ENCODE measurements at places on chromosomes 4 and X.

DNA sequence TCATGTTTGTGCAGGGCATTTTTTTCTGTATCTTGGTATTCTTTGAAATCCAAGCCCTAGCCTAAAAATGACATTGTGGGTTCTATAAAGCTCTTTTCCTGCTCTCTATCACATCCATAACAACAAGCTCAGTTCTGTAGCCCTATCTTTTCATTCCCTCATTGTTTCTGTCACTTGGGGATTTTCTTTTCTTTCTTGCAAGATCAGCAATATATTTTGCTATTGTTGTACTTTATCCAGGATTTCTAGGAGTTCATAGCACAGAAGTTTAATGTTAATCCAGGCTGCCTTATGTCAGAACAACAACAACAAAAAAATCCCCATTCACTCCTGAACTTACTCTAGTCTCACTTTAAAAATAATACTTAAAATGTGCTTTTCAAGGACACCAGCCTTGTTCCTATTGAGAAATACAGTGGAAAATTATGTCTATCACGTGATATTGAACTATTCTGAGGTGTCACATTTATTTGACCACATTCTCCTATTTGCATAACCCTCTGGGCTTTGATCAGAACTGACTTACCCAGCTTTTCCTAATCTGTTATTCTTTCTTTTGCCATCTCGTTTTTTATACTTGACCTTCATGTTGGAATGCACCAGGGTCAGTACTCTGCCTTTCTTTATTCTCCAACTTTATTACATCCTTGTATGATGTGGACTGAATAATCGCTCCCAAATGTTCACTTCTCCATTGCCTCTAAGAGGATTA lies 112.8 kb downstream of the MAGEB5 start:
- no peak for ATAC-seq

GRCh38 chr4:108651014-108651791 lies 804 bp downstream of the OSTC start:
- no peak for ATAC-seq

GRCh38 chrX:49155900-49156837 lies 6.4 kb upstream of the MAGIX start:
- peak; percentile 92 for ATAC-seq

- ATAC-seq, result no peak
Measured at GRCh38 chr4:125464146-125464545, 149.4 kb downstream of the FAT4 start.

GRCh38 chr4:82903737-82904136 lies 3.2 kb downstream of the THAP9 start:
- ATAC-seq, result no peak

DNA sequence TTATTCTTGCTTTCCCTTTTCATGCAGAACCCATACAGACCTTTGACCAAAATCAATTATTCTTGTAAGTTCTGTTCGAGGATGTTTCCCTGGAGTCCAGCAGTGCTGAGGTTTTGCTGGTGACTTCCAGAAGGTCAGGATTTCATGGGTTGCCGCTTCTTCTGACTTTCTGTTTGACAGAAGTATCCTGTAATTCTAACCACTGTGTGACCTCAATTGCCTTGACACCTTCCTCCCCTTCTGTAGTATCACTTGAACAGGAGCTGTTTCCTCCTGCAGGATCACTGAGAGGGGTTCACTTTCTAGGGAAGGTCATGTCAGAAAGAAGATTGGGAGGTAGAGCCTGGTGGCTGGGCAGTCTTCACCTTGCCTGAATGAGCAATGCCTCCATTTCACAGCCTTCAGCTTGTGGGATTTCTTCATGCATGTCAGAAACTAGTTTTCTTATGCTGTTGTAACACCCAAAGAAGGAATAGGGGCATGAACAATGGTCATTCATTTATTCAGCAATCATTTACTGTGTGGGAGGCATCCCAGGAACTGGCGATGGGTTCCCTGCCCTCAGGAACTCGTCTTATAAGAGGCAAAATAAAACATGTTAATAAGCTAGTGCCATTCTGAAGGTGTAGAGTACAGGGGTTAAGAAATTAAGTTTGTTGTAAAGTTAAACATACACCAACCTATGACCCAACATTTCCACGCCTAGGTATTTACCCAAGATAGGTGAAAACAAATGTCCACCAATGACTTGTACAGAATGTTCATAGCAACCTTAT lies 205.9 kb downstream of the SOWAHB start:
- ATAC-seq, result no peak

DNA sequence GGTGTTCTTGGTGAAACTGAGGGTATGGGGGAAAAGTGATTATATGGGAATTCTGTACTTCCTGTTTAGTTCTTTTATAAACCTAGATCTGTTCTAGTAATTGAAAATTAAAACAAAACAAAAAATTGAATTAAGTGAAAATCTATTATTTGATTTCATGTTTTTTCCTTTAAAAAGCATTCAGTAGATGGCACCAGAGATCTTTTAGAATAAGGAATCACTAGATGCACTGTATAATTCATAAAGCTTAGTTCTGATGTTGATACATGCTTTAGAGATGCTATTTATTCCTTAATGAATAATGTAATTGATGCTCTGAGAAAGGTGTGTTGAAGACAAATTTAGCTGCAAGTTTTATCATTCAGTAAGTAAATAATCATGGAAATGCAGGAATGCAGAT lies 87.3 kb downstream of the LCORL start:
- ATAC-seq, result no peak

- peak; percentile 17 for ATAC-seq
Measured at GRCh38 chrX:71541210-71542022, 8.5 kb downstream of the OGT start.

GRCh38 chr4:110660755-110661154 lies 37.9 kb upstream of the PITX2 start:
- no peak for ATAC-seq

GRCh38 chrX:15664487-15665444 lies at the start of gene CLTRN:
TSS of gene CLTRN (minus strand) at chrX:15664805. CDS start at chrX:15664775, 30 bp downstream.
- no peak for ATAC-seq

DNA sequence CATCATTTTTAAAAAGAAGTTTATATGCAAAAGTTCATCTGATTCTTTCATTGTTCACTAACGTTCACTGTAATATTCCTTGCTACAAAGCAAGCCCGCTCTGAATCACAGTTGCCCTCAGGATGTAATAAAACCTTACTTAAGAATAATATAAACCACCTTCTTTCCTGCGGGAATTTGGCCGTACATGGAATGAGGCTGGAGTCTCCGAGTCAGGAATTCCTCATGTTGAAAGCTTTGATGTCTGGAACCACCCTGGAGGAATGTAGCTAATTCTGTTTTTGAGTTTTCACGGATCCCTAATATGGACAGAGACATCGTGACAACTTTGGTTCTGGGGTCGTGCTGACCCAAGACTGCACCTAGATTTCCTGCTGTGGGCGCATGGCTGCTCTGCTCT lies 58.5 kb downstream of the CRLF2 start:
- no peak for ATAC-seq

DNA sequence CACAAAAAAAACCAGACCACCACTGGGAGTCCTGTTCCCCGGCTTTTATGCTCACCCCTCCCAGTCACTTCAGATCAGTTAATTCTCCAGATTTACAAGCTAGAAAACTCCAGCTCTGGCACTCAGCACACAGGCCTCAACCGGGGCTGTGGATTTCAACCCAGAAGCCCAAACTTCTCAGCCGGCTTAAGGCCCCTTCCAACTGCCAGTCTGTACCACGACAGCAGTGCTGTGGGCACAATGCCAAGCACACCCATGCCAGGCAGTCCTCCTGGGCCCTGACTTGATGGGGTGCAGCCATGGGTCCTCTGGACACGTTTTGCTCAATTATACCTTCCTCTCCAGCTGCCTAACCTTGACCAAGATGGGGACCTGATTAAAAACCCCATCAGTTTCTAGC lies 12.2 kb downstream of the SOD3 start:
- ATAC-seq, result no peak

- no peak for ATAC-seq
Measured at GRCh38 chrX:10415306-10416001, 204.9 kb downstream of the MID1 start.

DNA sequence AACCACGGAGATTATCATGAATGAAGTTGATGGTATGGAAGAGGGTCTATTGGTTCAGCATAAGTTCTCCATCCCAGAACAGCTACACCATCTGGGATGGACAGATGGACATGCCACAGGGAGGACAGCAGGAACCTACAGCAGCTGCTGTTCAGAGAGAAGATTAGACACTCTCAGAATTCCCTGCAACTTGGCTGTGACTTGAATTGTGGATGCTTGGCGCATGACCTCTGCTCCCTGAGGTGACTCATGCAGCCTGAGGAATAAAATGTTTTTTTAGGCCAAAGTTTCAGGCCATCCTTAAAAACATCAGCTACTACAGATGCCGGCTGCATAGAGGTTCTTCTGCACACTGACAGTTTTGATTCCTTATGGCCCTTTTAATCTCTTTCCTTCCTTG lies 97.3 kb downstream of the RS1 start:
- ATAC-seq, result no peak

GRCh38 chr4:1826531-1827350 lies 29.2 kb downstream of the LETM1 start:
- ATAC-seq, result no peak

GRCh38 chr4:112127048-112127637 lies 18.1 kb upstream of the FAM241A start:
- ATAC-seq, result no peak

DNA sequence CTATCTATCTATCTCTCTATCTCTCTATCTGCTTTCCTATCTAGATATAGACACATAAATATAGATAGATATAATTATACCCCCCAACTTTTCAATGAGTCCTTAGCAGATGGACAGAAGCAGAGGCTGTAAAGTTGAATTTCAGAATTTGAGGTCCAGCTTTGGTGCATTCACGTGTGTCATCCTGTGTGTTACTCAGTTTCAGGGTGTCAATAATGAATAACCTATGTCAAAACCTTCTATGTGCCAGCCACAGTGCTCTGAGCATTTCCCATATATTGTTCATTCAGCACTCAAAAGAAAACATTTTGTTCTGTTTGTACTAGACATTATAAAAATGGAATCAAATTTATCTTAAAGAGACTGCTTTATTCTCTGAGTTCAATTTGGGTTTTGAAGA lies 310.0 kb downstream of the ARHGAP24 start:
- ATAC-seq, result no peak

DNA sequence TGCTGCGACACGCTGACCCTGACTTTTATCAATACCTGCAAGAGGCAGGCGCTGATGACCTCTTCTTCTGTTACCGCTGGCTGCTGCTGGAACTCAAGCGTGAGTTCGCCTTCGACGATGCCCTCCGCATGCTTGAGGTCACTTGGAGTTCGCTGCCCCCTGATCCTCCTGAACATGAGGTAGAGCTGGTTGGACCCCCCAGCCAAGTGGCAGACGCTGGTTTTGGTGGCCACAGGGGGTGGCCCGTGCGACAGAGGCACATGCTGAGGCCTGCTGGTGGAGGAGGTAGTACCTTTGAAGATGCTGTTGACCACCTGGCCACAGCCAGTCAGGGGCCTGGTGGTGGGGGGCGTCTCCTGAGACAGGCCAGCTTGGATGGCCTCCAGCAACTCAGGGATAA lies 14.2 kb upstream of the RBM3 start:
- no peak for ATAC-seq

- no peak for ATAC-seq
Measured at GRCh38 chrX:152259150-152259549, 120.8 kb upstream of the MAGEA10 start.

DNA sequence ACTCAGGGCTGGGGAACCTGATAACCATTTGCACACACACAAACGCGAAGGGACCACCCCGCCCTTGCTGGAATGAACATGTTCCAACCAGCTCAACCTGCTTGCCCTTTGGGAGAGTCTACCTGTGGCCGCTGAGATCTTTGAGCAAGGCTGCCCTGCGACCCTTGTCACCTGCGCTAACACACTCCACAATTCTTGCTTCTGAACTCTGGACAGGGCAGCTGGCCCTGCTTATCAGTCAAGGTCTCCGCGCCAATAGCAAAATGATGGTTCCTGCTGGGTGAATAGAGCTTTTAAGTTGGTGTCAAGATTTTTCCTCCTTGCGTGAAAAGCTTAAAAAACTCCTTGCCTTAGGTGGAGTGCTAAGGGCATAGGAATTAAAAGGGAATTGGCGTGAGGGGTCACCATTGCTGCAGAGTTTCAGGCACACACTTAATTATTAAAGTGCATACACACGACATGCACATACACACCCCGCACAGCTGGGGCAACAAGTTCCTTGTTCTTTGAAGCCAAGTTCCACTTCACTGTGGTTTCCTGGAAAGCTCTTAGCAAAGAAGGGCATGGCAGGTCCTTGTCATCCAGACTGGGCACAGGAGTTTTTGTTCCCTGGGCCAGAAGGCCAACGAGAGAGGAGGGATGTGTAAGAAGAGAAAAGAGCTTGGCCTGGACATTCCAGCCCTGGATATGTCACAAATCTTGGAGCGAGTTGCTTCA lies 207.7 kb downstream of the STIM2 start:
- no peak for ATAC-seq

- ATAC-seq, result no peak
Measured at GRCh38 chr4:55491486-55491885, 55.2 kb downstream of the CLOCK start.

- no peak for ATAC-seq
Measured at GRCh38 chr4:70197842-70198241, 2.3 kb downstream of the ODAM start.

- ATAC-seq, result no peak
Measured at GRCh38 chr4:55355555-55355954, 9.5 kb downstream of the SRD5A3 start.

- no peak for ATAC-seq
Measured at GRCh38 chr4:10413177-10413576, 44.0 kb downstream of the ZNF518B start.

- ATAC-seq, result no peak
Measured at GRCh38 chr4:174752026-174752425, 77.0 kb downstream of the GLRA3 start.

DNA sequence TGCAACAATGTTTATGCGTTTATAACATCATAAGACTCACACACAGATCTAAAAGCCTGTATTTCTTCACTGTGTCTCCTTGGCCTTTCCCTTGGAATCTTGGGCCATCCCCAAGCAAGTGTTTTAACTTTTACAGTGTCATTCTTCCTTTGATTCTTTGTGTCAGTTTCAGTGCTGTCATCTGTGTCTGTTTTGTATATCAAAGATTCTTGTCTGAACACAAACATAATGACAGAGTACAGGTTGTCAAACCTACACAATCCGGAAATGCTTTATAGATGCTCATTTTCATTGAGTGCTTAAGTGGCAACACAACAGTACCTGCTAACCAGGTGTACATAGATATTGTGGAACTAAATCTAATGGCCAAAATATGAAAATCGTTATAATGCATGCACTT lies 1500.0 kb downstream of the TECRL start:
- ATAC-seq, result no peak

DNA sequence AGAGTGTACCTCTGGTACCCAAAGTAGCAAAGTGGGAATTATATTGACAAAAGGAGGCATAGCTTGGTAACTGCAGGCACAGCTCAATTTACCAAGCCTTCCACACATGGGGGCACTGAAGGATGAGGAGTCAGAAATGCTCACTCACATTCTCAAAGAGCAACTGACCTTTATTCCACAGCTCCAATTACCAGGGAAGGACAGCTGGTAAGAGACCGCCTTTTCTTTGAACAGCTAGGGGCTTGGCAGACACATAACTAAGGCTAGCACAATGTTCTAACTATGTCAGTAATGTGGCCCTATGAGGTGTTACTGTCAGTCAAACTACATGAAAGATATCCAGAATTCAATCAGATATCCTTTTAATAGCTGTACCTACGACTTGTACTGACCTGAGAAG lies 20.5 kb upstream of the STS start:
- ATAC-seq, result no peak
